Fibroblast of skin of left biceps (primary cell): ENCODE measurements at places on chromosomes 5 and 9.

GRCh38 chr9:34170237-34170991, 8.4 kb upstream of the UBAP1 start:
- DNase-seq = no peak

GRCh38 chr9:127711831-127712274, 3.6 kb downstream of the PTRH1 start:
- no peak for DNase-seq

- no peak for DNase-seq
Observed at GRCh38 chr9:73845539-73845938, 651.6 kb upstream of the RORB start.

DNA sequence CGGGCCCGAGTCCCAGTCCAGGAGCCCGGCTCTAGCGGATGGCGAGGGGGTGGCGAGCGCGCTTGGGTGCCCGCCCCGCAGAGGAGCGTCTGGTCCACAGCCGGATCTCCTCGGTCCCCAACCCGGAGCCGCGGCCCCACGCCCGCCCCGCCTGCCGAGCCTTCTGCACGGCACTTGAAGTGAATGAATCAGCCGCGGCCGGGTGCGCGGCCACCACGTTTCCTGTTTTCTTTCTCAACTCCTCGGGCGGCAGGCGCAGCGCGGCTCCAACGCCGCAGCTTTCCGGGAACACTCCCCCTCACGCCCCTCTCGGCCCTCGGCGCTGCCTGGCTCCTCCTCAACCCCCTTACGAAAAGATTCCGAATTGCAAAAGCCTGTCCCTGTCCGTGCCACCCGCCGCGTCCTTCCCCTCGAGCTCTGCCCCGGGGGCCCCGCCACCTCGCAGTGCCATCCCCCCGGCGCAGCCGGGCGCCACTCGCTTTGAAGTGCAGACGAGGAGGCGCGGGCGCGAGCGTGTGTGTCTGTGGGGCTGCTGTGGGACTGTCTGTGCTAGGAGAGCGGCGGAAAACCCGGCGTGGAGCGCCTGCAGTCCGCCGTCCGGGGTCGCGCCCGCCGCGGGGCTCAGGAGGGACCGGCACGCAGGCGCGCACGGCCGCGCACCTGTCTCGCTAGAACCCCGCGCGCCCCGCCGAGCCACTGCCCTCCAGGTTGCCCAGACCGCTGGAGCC, 456.6 kb downstream of the RAB3C start:
- no peak for DNase-seq

- no peak for DNase-seq
Observed at GRCh38 chr5:10838038-10838437, 77.0 kb upstream of the DAP start.
